ENCODE measurements at places on chromosomes 12 and 14.
A peak's percentile ranks its signal among the peaks of the same experiment; 100 is the strongest.

- DNase-seq = no peak
These were observed 113.6 kb upstream of the ATF1 start for GRCh38 chr12:50650285-50650684.

DNA sequence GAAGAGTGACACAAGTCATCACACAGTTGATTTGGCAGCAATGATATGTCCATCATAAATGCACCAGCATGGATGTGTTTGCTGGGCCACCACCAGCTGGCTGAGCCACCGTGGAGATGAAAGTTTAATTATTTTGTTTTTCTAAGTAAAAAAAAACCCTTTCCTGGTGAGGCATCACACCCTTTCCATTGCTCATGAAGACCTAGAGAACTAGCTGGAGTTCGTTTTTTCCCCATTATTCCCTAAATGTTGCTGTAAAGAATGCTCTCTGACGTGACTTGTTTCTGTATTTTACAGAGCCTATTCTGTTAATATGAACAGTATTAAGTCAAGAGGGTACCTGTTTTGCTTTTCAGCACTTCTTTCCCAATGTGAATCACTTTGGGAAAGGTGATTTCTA lies 257.9 kb downstream of the MSRB3 start:
- no peak for DNase-seq

- no peak for DNase-seq
These were observed 156.5 kb upstream of the USP15 start for GRCh38 chr12:62103748-62104147.

- no peak for DNase-seq
These were observed 1206.6 kb upstream of the TMEM132C start for GRCh38 chr12:127060310-127060847.

DNA sequence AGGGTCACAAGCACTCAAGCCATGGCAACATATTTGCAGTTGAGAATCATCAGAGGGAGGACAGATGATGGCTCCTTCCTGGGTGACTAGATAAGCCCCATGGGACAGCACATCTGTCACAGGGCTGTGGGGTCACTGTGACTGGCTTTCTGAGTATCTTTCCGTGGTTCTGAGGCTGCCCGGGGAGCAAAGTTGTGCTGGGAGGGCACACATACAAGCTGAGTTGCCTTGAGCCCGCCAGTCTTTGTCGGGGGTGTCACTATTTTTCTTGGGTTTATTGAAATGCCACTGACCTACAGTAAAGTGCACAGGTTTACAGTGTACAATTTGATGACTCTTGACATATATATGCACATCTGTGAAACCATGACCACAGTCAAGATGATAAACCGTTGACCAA lies 17.2 kb upstream of the KIF26A start:
- no peak for DNase-seq

- DNase-seq = no peak
These were observed 15.8 kb downstream of the CD9 start for GRCh38 chr12:6215932-6216494.

DNA sequence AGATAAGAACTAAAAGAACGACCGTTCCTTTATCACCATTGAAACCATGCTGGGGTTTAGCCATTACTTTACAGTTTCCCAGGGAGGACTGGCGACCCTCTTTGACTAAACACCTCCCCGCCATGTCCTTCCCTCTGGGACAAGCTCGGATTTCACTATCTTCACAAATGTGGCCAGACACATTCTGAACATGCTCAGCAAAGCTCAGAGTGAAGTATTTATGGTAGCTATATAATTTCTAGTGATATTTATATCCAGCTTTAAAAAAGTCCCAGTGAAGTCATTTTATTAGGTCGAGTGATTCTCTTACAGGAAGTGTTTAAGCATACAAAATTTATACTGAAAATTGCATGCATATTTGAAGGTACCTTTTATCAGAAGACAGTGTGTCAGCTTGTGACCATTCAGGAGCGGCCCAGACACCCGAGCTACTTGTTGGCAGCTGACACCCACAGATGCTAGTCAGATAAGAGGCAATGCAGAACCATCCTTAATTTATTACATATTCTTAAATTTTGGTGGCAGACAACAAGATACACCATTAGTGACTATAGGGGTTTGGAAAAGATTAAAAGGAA lies 36.8 kb downstream of the NIN start:
- DNase-seq = no peak

- DNase-seq = no peak
These were observed 1.7 kb downstream of the CYP27B1 start for GRCh38 chr12:57765003-57765697.

DNA sequence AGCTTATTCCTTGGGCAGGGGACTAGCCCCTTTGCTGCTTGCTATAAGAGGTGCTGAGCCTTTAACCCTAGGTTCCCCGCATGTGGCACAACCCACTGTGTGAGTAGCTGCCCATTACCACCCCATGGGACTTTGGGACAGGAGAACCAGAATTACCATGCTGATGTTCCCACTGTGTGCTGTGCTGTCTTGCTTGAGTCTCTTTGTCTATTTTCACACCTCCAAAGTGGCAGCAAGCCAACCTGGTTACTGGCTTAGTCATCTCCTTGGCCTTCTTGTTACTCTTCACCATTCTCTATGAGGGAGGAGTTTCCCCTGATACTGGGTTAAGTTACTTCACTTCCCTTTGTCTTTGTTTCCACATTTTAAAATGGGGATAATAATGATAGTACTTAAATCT lies 73.4 kb upstream of the ETV6 start:
- DNase-seq = no peak

DNA sequence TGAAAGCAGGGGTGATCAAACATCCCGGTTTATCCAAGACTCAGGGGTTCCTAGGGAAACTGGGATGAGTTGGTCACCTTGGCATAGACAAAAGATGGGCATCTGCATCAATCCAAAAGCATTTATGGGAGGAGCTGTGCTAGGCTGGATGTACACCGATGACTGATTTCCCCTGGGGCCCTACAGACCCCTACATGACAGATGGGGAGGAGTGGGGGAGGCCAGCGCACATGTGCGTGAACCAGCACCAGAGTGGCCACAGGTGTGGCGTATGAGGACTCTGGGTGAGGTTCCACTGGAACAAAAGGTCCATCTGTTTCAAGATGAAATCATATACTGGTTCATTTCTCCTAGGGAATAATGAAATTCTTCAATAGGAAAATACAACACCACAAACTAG lies 210.4 kb downstream of the ITPR2 start:
- DNase-seq = no peak

- DNase-seq = no peak
These were observed 60.1 kb downstream of the TSPAN9 start for GRCh38 chr12:3137268-3137781.

DNA sequence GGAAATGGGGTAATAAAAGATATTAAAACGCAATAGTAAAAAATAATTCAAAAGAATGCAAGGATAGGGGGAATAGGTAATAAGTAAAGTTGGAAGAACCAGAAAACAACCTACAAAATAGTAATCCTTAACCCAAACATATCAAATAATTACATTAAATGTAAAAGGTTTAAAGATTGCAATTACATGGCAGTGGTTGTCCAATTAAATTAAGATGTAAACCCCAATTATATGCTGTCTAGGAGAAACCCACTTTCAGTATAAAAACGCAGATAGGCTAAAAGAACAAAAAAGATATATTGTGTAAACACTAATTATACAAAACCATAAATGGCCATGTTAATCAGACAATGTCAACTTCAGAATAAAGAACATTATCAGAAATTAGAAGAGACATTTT lies 247.3 kb downstream of the SLC25A21 start:
- DNase-seq = no peak

GRCh38 chr12:105850103-105850968 lies 288.4 kb downstream of the NUAK1 start:
- DNase-seq = no peak

GRCh38 chr14:61280526-61281185 lies 482 bp downstream of the TMEM30B start:
- DNase-seq = peak; percentile 68

DNA sequence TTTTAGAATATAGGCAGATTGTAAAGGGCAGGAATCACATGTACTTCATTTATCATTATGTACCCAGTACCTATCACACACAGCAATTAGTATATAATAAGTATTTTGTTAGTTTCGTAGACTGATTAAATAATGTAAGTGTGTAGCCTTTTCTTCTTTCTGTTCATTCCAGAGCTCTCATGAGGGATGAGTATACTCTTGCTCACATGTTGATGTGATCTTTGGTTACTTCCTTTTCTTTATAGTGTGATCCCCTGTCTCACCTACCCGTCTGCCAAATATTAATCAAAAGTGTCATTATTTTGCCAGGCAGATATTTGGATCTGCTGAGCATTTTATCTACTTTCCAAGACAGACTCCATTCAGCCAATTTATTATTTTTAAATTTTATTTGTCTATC lies 156.1 kb downstream of the PCNX1 start:
- DNase-seq = no peak

GRCh38 chr14:95915330-95915729 lies 38.7 kb downstream of the TUNAR start:
- DNase-seq = no peak

- DNase-seq = no peak
These were observed 323.2 kb downstream of the GPHN start for GRCh38 chr14:66831173-66831572.

- no peak for DNase-seq
These were observed 65.8 kb upstream of the SLC8A3 start for GRCh38 chr14:70254476-70254961.

DNA sequence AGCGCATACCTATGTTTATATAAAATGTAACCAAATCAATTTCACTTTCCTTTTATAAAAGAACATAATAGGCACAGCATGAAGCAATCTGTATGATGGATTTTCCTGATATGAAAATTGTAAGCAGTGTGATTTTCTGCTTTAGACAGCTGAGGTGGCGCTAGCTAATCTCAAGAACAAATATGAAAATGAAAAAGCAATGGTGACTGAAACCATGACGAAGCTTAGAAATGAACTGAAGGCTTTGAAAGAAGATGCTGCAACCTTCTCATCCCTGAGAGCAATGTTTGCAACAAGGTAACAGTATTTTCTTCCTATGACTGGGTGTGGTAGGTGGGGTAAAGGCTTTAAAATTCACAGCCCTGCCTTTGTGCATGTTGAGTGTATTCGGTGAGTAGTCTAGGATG lies 65.0 kb upstream of the FGD4 start:
- no peak for DNase-seq

DNA sequence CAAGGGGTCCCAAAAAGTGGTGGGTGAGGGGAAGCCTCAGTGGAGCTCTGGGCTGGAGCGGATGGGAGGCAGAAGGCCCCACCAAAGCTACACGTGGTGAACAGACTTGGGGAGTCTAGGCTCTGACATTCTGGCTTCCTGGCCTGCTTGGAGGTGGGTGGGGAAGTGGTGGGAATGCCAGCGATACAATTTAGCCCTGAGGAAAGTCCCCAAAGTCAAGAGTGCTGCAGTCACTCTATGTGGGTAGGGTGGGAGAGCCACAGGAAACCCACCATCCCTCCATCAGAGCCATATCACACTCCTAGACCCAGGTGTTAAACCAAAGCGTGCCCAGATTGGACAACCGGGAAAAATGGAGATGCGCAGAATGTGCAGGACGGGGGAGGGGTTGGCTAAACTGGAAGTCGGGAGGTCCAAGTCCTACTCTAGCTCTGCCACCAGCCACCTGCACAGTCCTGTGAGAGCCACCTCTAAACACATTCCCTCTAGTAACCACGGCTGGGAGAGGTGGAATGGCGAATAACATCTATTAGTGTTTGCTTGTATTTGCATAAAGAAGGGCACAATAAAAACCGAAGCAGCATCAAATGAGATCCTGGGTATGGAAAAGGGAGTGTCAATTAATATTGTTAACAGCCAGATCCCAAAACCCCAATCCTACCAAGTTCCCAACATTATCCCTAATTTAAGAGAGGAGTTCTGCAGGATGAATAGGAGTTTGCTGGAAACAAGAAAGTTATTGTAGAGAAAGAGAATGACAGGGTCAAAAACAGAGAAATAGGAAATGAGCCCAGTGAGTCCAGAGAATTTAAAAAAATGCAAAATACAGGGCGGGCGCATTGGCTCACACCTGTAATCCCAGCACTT lies 14.0 kb upstream of the CD9 start:
- no peak for DNase-seq

DNA sequence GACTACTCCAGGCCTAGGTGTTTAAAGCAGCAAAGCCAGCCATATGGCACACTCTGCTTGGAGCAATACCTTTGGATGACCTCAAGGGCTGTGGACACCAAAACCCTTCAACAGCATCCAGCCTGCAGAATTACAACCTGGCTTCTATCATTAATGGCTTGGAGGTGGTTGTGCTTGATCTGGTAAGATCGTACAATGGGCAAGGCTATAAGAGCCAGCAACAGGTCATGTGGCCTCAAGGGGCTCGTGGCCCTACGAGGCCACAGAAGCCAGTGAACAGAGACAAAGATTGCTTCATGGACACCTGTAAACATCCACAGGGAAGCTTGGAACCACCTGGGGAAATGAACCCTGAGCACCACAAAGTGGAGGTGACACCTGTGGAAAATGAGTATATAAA lies 657.3 kb downstream of the BCL11B start:
- DNase-seq = no peak

DNA sequence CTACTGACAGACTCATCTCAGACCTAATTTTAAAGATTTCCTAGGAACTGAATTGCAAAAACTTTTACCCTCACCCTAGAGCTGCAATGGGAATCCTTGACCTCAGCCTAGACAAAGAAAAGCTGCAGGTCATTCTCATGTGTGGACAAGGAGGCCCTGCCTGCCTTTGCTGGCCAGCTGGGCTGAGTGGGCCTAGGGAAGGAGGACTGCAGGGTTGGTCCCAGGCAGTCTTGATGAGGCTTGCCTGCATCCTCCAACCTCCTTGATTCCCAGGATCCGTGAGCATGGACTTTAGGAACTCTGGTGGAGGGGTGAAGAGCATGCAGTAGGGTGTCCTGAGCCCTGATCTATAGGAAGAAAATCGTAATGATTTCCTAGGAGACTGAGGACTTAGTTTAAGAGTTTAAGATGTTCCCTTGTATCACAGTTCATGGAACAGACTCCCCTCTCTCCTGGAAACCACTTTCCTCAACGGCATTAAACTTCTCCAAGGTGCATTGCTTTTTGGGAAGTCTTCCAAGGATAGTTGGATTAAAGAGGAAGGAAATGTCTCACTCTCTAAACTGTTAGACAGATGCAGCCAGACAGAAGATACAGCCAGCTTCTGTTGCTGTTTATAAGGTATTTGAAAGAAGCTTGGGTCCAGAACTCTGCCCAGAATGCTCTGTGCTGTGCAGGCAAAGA lies 55.4 kb upstream of the DDX11 start:
- DNase-seq = no peak

DNA sequence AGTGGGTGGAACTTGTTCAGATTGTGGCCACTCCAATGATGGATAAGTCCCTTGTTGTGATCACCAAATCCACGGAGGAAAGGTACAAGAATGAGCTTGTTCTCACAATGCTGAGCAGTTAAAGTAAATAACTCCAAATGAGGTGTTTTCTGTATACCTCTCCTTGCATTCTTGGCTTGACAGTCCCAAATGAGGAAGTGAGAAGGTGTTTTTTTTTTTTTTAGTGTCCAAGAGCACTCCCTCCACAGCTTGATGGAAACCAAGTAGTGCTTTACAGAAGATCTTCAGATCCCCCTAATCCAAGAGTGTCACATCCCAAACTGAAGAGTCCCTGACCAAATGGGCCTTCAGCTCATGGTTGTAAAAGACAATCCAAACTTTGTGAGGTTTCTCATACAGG lies 153.6 kb downstream of the ATP23 start:
- DNase-seq = no peak
